ENCODE measurements at places on chromosomes 4 and X.

- no peak for DNase-seq
Measured at GRCh38 chr4:139773560-139774318, 108.1 kb downstream of the MGST2 start.

DNA sequence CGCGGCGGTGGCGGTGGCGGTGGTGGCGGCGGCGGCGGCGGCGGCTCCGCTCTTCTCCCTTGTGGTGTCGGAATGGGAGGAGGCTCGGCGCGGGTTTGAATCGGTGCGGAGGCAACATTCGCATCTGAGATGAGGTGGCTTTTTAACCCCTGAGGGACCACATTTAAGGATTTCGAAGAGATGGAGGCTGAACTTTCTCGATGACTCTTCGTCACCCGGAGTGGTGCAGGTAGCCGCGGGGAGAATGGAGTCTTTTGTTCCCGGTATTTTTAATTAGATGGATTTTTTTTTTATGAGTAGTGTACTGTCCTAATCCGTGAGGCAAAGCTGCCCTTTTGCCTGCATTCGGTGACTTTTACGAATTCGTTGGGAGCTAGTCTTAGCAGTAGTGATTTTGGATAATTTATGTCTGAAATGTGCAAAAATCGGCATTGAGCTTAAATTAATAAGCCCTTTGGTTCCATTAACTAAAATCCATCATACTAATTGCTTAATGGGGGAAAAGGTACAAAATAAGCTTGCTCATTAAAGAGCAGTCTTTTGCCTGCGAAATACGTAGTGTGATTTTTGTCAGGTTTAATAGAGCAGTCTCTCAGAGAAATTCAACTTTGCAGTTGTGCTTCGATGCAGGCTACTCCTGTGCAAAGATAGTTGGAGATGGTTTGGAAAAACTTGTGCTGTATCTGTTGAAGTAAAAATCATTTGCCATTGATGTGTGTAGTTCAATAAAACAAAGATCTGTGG, 206.2 kb downstream of the TENM3 start:
- no peak for DNase-seq

- DNase-seq = no peak
Measured at GRCh38 chrX:36957425-36958328, 50.5 kb upstream of the FAM47C start.

GRCh38 chr4:73152893-73153292, 83.4 kb upstream of the COX18 start:
- no peak for DNase-seq

- no peak for DNase-seq
Measured at GRCh38 chr4:101222156-101222845, 125.0 kb downstream of the PPP3CA start.

- DNase-seq = no peak
Measured at GRCh38 chrX:95903490-95903889, 781.2 kb upstream of the DIAPH2 start.

DNA sequence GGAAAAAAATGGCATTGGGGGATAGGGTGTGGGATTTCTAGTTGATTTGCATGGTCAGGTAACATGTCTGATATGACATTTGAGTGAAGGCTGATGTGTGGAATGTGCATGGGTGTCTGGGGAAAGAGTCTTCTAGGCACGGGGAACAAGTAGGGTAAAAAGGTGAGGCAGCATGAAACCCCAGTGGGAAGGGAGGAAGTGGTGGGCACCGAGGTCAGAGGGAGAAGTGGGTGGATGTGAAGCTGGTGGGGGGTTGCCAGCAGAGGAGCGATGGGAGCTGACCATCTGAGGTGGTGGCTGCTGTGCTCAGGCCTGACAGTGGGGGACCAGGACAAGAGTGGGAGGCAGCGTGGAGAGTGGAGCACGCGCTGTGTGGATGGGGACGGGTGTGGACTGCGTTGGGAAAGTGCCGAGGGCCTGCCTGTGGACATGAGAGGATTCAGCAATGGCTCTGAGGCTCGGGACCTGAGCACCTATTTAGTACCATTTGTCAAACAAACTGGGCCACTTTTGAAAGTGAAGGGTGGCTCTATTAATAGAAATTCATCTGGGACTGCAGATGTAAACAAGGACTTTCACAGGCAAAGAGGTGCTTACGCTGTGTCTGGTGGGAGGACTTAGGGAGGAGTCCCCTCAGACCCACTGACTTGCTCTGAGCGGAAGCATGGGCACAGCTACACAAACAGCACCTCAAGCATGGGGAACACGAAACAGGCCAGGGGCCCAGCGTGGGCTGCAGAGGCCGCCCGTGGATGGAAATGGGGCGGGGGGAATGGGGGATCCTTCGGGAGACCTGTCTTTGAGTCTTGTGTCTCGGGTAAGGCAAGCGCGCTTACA, 16.7 kb upstream of the S100P start:
- DNase-seq = no peak

DNA sequence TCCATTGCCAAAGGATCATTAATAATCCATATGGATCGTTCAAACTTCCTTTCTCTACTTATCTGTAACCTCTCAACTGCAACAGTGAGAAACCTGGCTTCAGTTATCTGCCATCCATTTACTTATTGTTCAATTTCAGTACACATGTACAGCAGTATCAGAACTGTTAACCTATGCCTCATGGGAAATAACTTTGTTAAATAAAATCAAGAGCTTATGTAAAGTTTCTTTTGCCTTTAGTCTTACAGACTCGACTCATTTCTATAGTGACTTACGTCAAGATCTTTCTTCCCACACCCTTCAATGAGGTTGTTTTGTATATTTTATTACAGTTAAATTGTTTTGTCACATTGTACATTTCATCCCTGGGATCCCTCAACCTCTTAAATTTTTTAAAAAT, 11.4 kb downstream of the UBQLN2 start:
- DNase-seq = no peak

DNA sequence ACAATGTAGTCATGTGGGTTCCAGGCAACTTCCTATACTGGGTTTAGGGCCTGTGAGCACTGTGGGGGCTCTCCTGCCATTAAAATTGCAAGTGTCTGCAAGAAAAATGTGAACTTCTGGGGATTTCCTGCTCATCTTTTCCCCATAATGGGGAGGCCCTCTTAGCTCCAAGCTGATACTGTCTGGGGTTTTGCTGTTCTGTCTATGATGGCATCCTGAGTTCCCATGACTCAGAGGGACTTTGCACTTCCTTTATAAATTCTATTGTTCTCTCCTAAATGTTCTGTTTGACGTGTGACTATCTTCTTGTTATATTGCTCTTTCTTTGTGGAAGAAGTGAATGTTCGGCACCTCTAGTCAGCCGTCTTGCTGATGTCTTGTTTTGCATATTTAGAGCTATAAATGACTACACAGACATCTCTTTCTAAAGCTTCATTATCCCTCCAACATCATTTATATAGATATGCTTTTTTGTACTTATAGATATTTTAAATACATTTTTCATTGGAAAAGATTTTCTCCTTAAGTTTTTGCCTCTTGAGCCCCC, 465.8 kb downstream of the NAF1 start:
- DNase-seq = no peak

DNA sequence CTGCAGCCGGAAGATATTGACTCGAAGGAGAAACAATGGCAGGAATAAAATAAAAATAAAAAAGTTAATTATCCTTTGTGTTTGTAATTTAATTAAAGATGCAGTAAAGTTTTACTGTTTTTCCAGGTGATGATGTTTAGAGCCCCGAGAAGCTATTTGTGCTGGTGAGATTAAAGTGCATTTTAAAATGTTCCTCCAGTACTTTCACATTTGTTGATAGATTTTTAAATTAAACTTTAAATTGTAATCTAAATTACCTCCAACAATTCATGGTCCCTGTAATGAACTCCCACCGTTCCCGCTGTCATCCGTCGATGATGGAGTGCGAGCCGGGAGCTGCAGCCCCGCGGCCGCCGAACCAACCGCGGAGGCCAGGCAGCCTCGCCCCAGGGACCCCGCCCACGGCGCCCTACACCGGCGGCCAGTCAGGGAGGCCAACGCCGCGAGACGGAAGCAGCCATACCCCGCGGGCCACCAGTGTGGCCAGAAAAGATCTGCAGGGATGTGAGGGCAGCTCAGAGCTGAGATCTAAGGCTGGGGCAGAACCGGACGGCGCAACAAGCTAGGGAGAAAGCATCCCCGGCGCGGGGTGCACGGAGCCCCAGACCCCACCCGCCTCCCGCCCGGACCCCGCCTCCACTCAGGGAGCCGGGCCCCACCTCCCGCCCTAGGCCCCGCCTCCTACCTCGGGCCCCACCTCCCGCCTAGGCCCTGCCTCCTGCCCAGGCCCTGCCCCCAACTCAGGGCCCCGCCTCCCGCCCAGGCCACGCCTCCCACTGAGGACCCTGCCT, 104.0 kb downstream of the FAM53A start:
- peak; percentile 94 for DNase-seq

DNA sequence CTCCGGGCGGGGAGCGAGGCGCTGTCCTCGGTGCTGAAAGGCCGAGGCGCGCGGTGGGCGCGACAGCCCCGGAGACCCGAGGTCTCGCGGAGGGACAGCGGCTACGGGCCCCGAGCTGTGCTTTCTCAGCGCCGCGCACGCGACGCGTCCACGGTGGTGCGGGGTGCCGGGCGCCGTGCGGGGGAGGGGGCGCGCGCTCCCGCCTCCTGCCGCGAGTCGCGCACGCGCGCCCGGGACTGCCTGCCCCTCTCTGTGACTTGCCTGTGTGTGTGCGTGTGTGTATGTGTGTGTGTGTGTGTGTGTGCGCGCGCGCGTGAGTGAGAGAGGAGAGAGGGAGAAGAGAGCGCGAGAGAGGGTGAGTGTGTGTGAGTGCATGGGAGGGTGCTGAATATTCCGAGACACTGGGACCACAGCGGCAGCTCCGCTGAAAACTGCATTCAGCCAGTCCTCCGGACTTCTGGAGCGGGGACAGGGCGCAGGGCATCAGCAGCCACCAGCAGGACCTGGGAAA, at the start of gene GRIA2:
GRIA2 (plus strand) TSS at position 358 of the 511 bp plus-strand sequence. CDS start 315 bp downstream, outside the sequence.
- no peak for DNase-seq

- DNase-seq = no peak
Measured at GRCh38 chr4:118273642-118274041, 79.2 kb downstream of the PRSS12 start.

GRCh38 chr4:18572481-18572880, 550.9 kb upstream of the LCORL start:
- no peak for DNase-seq

GRCh38 chr4:147370881-147371280, 110.0 kb upstream of the EDNRA start:
- no peak for DNase-seq

DNA sequence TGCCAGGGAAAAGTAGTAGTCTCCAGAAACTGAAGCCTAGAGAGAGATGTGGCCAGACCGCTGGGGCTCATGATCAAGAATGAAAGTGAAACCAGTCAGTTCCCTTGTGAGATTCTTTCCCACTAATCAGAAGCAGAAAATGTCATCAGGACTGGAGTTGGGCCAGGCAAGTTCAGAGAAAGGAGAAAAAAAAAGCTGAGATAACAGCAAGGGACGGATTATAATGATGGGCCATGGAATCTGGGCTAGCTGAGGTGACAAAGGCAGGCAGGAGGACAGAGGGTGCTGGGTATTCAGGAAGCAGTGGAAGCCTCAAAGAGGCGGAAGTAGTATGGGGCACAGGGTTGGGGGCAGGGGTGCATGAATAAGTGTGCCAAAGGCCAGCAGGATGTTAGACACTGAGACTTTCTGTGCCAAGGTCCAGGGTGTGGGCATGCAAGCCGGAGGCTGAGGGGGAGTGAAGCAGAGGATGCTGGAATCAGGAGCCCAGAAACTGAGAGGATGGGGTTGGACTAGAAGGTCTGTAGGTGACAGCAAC, 2.5 kb downstream of the CXorf38 start:
- DNase-seq = peak; percentile 20

DNA sequence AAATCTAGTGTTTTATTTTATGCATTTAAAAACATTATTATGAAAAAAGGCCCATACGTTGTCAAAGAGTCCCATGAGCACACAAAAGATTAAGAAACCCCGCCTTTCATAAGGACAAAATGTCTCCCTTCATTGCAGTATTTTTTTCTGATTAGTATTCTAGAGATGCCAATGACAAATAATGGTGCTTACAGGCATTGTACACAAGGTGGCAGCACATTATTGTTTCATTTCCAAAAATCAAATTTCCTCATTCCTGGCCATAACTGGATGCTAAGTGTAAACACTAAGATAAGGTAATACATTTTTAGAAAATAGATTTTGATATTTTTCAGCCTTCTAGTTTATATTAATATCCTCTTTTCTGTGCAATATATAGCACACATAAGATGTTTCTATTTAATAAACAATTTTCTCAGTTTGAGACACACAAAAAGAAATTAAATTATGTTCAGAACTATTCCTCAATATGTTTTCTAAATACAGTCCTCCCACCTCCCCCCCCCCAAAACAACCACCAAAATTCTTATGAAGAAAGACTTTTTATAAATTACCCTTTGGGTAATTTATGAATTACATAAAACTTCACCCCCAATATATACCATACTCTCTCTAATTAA, 47.7 kb downstream of the TIGD2 start:
- DNase-seq = no peak

GRCh38 chr4:170497689-170498088, 407.9 kb upstream of the AADAT start:
- no peak for DNase-seq

GRCh38 chrX:13266641-13267345, 53.1 kb downstream of the ATXN3L start:
- DNase-seq = no peak

DNA sequence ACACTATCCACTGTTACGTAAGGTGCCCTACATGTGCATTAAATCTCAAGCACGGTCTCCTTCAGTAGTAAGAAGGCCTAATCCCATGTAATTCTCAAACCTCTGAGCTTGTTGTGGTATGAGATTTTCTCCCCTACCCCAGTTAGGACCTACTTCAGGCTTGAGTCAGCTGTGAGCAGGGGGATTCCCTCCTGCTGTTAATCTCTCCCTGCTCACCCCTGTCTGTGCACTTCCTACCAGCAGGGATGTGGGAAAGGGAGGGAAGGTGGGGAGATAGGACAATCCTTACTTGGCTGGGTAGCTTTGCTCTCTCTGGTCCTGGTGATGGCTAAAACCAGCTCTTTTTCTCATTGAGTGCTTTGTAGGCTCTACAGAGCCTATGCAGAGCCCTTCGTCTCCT, 60.8 kb downstream of the PALLD start:
- no peak for DNase-seq

GRCh38 chr4:139207873-139208403, 30.9 kb upstream of the ELF2 start:
- no peak for DNase-seq

- DNase-seq = no peak
Measured at GRCh38 chr4:91285487-91285886, 1018.3 kb upstream of the GRID2 start.

GRCh38 chr4:113967687-113968086, 11.8 kb downstream of the ARSJ start:
- no peak for DNase-seq

GRCh38 chr4:898869-899555, 33.1 kb downstream of the GAK start:
- DNase-seq = no peak

DNA sequence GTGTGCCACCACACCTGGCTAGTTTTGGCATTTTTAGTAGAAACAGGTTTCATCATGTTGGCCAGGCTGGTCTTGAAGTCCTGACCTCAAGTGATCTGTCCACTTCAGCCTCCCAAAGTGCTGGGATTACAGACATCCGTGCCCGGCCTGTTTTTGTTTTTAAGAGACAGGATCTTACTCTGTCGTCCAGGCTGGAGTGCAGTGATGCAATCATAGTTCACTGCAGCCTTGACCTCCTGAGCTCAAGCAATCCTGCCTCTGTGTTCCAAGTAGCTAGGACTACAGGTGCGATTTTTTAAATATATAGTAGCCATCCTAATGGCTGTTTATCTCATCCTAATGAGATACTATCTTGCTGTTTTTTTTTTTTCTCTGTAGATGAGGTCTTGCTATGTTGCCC, 47.6 kb downstream of the RNF212 start:
- DNase-seq = no peak

GRCh38 chr4:139956507-139957017, 197.4 kb downstream of the MAML3 start:
- no peak for DNase-seq

Measured in T follicular helper cell (primary cell).